Bladder microvascular endothelial cell (primary cell): ENCODE measurements at places on chromosomes 1 and 21. TPM values are rescaled to one million over a fixed set of nuclear protein-coding genes. Genes with fewer than 3 reads are reported as not detected.

KIF21B gene
- 1.3 and 3.8 TPM in 2 replicates for total RNA-seq

PRAMEF9 gene
- not detected in 2 replicates for total RNA-seq

ANKRD34A gene
- 0.13 and 0.32 TPM in 2 replicates for total RNA-seq

CCSAP gene
- 4.4 and 5.9 TPM in 2 replicates for total RNA-seq

LHX4 gene
- 0.19 TPM in 1 of 2 replicates, not detected in the other for total RNA-seq

C4BPA gene
- not detected in 2 replicates for total RNA-seq

CRTC2 gene
- 5.0 and 7.9 TPM in 2 replicates for total RNA-seq
